ENCODE measurements at places on chromosomes 3 and 15.

DNA sequence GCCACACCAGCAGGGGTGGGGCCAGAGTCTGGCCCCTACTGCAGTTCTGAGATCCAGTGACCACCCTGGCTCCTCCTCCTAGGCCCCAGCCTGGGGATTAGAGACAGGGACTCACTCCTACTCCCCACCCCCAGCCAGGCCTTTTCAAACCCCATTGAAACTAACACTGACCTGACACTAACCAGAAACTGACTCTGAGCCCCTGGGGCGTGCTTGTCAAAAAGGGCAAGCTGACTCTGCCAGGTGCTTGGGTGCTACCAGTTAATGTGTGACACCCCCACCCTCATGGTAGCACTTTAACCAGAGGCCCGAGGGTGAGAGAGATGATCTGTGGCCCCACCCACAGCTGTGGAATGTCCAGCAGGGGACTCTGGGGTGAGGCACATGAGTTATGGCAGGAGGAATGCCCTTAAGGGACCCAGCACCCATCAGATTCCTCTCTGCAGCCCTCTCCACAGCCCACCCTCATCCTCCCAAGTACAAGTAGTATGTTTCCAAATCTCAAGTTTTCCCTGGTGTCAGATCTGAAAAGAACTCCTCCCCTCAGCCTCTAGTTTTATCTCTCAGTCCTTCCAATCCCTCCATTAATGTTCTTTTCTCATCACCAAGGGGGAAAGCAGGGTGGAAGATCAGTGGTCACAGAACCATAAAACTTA lies 1.4 kb downstream of the PTH1R start:
- no peak for DNase-seq

GRCh38 chr3:41893977-41894376 lies 67.9 kb downstream of the ULK4 start:
- DNase-seq, result peak; percentile 54

GRCh38 chr15:66306381-66306780 lies 13.0 kb downstream of the DIS3L start:
- no peak for DNase-seq

DNA sequence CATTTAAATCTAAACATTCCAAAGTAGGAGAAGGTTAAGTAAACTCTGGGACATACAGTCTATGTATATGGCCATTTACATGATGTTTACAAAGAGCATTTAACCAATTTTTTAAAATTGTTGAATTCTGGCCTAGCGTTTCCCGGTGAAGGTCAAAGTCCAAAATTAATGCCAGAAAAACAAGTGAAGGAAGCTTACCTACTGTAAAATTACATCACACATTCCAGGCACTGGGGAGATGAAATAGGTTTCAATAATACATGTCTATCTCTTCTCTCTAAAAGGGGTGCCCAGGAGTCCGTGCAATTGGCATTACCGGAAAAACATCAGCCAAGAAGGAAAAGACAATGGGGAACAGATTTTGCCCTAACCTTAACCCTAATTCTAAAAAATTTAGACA lies 358.8 kb downstream of the VPS13C start:
- no peak for DNase-seq

GRCh38 chr15:50061503-50061902 lies 57.5 kb downstream of the ATP8B4 start:
- DNase-seq, result no peak

DNA sequence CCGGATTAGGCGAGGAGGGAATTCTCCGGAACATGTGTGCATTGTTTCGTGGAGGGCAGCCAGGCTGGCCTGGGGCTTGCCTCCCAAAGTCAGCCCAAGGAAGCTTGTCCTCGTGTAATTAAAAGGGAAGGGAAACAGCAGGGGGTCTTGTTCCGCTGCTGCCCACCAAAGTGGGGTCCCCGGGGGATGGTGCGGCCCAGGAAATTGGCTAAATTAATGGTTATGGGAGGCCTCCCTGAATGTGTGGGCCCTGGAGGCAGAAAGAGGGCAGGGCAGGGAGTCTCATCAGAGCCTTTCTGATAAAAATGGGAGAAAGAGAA lies 118.1 kb downstream of the OPA1 start:
- no peak for DNase-seq

- no peak for DNase-seq
These were observed 643.1 kb downstream of the ZPLD1 start for GRCh38 chr3:103077910-103078309.

- no peak for DNase-seq
These were observed 218.6 kb downstream of the NR2F2 start for GRCh38 chr15:96549136-96549535.

DNA sequence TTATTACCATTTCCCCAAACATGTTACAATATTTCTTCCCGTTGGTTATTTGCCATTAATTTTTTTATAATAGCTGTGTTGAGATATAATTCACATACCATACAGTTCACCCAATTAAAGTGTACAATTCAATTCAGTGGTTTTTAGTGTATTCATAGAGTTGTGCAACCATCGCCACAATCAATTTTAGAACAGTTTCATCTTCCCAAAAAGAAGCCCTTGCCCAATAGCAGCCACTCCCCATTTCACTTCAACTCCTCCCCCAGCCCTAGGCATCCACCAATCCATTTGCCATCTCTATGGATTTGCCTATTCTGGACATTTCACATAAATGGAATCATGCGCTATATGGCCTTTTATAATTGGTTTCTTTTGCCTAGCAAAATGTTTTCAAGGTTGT lies 225.1 kb downstream of the EPHB1 start:
- DNase-seq, result no peak

DNA sequence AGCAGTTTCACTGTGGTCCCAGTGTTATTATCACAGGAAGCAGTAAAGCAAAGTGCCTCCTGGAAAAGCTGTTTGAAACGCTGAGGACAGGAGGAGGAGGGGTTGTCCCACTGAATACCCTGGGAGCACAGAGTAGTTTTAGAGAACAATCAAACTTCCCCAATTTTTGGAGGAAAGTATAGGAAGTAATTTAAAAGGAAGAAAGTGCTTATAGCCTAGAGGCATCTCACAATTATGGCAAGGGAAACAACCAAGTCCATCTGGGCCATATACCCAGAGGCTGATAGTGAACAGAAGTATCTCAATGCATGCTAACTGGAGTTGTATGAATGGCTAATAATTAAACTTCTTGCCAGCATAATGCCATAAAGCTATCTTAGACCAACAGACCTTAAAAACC lies 137.2 kb upstream of the EPHA6 start:
- no peak for DNase-seq

- DNase-seq, result no peak
These were observed 586.7 kb downstream of the NTRK3 start for GRCh38 chr15:87669846-87670245.

GRCh38 chr3:37310666-37311050 lies 136.3 kb upstream of the LRRFIP2 start:
- peak; percentile 12 for DNase-seq

- DNase-seq, result peak; percentile 72
These were observed 1.4 kb downstream of the DVL3 start for GRCh38 chr3:184156522-184156955.

GRCh38 chr3:49120096-49120437 lies 556 bp downstream of the USP19 start:
- DNase-seq, result no peak

DNA sequence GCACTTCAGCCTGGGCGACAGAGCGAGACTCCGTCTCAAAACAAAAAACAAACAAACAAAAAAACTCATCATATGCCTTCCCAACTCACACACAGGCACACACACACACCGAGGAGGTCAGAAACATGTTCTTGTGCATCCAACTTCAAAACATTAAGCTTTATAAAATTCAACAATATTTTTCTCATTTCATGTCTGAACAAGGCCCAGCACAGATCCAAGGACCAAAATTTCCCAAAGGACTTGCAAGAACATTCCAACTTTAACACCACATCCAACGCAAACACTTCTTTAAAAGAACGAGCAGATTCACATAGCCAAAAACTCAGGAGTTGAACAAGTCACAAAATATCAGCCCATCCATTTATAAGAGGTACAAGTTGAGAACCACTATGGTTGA lies 148.4 kb downstream of the MAGI1 start:
- DNase-seq, result no peak

- peak; percentile 83 for DNase-seq
These were observed 68.0 kb downstream of the C3orf70 start for GRCh38 chr3:185084901-185085300.

DNA sequence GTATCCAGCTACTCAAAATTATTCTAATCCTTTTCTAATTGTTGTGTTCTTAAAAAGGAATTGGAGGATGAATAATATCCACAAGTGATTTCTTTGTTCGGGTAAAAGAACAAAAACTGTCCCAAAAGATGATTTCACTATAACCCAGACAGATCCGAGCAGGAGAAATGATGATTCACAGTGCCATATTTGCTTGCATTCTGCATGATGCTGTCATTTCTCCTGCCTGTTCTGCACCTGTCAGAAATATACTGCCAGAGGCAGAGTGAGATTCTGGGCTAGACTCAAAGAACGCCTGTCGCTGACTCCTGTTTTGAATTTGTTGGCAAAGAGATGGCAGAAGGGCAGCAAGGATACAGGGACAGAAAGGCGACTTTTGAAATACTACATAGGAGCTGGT lies 34.7 kb upstream of the SLC24A5 start:
- DNase-seq, result peak; percentile 22

DNA sequence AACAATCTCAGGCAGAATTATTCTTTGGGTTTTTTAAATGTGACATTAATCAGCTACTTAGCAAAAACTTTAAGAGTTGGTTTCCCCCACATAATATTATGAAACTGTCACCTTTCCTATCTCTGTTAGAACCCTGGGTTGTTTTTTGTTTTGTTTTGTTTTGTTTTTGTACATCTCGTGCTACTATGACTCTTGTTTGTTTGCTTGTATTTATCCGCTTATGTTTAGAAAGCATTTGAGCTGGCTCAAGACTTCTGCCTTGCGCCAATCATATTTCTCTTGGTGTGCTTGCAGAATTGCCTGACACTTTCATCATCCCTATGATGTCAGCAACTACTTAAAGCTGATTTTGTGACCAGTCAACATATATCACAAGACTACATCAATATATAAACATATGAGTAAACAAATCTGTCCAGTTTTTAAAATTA lies 116.9 kb downstream of the DCLK3 start:
- DNase-seq, result peak; percentile 65

- DNase-seq, result peak; percentile 41
These were observed 10.4 kb upstream of the MME start for GRCh38 chr3:155069729-155070128.

GRCh38 chr3:15595955-15596354 lies 5.4 kb downstream of the HACL1 start:
- no peak for DNase-seq

DNA sequence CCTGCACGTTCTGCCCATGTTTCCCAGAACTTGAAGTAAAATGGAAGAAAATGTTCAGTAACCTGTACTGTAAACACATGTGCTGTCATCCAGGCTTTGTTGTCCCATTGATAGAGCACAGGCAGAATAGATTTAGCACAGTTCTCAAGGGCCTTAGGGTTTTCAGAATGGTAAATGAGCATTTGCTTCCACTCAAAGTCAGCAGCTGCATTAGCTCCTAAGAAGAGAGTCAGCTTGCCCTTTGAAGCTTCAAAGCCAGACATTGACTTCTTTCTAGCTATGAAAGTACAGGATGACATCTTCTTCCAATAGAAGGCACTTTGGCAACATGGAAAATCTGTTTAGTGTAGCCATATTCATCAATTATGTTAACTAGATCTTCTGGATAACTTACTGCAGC lies 76.2 kb upstream of the TMEM108 start:
- no peak for DNase-seq

DNA sequence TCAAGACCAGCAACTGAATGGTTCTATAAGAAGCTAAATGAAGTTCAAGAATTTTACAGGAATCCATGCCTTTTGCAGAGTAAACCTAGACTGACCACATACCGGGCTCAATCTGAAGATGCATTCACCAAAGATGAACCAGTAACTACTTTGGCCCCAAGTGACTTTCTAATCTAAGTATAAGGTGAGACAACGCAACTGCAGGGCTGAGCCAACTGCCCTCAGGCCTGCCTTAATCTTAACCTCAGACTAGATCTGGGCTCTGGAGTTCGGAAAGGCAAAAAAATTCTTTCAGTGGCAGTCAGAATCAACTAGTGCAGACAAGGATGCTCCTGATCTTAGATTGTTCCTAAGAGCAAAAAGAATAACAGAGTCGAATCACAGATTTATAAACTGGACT lies 48.3 kb downstream of the EXD1 start:
- DNase-seq, result no peak

- no peak for DNase-seq
These were observed 12.5 kb downstream of the P2RY14 start for GRCh38 chr3:151265866-151266265.

DNA sequence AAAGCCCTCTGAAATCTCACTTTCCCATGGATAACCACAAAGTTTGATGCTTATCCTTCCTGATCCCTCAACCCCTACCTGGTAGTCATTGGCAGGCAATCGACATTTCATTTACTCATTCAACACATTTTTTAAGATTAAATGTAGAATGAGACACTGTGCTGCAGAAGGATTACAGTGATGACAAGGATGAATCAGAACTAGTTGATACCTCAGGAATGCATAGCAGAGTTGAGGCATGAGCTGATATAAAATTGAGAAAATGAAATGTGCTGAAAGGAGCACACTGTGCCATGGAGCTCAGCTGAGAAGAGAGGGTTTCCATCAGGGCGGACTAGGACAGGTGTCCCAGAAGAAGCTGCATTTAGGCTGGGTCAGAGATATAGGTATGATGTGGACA lies 48.9 kb upstream of the ACTL6A start:
- peak; percentile 59 for DNase-seq

DNA sequence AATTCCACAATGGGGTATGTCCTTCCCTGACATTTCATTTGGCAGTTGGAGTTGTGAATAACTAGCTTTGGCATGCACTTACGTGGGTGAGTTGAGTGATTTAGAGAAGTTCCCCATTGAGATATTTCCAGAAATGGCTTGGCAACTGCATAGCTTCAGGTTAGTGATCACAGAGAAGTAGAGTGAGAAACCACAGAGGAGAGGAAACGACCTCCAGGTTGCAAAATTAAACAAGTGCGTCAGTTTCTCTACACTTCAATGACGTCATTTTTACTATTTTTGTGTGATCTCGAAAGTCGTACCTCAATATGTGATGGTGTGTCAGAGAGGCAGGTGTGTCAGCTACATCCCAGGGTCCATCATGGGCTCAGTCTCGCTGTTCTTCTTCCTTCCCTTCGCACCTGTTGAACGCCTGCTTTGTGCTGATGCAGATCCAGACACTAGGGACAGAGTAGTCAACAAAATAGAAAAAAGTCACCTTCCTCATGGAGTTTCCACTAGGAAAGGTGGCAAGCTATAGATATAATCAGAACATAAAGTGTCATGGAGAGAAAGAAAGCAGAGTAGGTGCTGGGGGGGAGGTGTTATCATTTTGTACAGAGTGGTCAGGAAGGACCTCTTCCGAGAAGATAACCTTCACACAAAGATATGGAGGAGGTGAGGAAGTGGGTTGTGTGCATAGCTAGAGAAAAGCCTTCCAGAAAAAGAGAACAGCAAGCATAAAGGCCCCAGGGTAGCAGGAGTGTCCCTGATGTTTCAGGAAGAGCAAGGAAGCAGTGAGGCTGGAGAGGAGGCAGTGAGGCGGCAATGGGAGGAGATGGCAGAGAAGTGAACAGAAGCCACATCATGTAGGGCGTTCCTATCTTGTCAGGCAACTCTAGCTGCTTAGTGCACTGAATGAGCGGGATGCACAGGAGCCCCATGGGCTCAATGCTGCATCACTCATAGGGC lies 75.6 kb downstream of the MCTP2 start:
- peak; percentile 78 for DNase-seq

GRCh38 chr3:139121513-139122220 lies 77.0 kb upstream of the PRR23C start:
- DNase-seq, result peak; percentile 10

Measured in fibroblast of skin of right biceps (primary cell).